NB4 (cell line): ENCODE measurements at places on chromosomes 3 and 15.
A peak's percentile ranks its signal among the peaks of the same experiment; 100 is the strongest.

DNA sequence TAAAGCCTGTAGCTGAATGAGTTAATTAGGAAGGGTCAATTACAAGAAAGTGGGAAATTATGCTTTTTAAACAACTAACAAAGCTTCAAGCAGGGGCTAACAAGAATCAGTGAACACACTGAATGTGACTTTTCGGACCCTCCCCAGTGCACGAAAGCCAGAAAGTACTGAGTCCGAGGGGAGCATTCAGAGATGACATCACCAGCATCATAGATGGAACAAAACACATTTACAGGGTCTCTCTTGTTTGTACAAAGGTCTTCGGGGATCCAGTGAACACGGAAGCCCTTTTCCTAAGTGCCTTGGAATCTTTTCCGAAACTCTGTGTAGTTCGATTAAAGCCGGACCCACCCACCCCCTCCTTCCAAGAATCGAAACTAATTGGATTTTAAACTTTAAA lies 829 bp downstream of the DCP1A start:
- DNase-seq, result peak; percentile 26

DNA sequence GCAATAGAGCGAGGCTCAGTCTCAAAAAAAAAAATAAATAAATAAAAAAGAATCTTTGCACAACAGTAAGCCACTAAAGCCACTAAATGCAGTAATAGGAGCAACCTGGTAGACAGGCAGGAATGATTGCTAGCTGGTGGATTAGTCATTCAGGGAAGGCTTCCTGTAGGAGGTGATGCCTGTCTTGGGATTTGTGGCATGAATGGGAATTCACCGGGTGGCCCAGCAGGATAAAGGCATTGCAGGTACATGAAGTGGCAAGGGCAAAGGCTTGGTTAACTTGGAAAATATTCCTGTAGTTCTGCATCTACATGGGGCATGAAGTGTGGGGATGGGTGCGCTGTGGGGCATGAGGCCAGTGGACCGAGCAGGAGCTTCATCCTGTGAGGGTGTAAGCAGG lies 94.5 kb downstream of the IQSEC1 start:
- no peak for DNase-seq

DNA sequence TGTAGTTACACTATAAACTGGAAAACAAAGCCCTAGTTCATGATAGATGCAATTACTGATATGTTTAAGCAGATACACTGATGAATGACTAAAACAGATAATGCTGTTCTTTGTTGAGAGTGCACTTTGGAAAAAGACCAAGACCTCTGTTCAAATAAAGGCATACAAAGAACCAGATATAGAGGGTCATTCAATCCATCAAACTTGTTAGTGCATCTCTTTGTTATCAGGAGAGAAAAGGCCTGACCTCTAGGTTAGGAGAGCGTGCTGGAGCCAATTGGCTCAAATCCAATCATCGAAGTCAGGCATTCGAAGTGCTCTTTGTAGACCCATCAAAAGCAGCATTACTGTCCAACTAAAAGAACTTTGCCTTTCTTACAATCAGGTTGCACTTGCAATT lies 124.2 kb downstream of the TFG start:
- no peak for DNase-seq

DNA sequence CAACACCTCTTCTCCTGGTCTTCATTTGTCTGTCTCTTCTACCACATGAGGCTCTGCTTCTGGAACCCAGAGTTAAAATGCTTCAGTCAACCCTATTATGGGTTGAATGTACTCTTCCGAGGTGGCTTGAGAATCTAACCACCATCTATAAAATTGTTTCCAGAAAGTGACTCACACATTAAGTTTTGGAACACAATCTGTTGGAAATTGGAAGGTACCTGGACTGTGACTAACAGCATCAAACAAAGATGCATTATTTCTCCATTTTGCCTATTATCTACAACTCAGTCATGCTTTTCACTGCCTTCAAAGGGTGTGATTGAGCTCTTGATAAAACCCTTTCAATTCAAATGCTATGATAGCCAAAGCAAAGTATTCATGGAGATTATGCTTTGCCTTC lies 499.0 kb upstream of the SEMA6D start:
- DNase-seq, result no peak

GRCh38 chr3:125374501-125374995 lies 577 bp downstream of the ZNF148 start:
- DNase-seq, result peak; percentile 70

GRCh38 chr3:160738048-160738447 lies 18.0 kb upstream of the PPM1L start:
- no peak for DNase-seq

DNA sequence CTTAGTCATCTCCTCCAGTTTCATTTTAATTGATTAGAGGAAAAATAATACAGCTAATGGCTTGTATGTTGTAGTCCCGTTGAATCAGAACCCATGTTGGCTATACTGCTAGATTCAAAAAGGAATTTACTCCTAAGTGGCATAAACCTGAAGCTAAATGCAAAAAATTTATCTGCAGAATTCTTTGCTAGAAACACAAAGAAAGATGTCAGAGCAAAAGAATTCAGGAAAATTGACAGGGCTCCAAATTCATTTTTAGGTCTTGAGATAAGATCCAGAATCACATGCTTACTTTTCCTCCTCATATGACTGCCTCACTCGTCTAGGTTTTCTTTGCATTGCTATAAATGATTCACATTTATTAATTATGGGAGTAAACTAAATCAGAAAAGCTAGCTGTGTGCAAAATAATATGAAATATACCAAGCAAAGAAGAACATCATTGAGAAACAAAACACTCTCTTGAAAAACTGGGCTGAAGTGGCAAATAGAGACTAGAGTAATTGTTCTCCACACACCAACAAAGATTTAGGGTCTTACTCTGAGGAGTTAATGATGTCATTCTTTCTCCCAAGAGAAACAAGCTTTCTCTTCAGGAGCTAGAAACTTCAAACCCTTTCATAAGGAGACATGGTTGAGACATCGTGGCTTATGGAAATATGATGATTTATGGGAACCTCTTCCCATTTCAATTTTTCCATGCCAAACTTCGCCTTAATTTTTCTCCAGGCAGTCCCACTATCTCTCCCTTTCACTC lies 94.8 kb upstream of the FEZF2 start:
- DNase-seq, result no peak

DNA sequence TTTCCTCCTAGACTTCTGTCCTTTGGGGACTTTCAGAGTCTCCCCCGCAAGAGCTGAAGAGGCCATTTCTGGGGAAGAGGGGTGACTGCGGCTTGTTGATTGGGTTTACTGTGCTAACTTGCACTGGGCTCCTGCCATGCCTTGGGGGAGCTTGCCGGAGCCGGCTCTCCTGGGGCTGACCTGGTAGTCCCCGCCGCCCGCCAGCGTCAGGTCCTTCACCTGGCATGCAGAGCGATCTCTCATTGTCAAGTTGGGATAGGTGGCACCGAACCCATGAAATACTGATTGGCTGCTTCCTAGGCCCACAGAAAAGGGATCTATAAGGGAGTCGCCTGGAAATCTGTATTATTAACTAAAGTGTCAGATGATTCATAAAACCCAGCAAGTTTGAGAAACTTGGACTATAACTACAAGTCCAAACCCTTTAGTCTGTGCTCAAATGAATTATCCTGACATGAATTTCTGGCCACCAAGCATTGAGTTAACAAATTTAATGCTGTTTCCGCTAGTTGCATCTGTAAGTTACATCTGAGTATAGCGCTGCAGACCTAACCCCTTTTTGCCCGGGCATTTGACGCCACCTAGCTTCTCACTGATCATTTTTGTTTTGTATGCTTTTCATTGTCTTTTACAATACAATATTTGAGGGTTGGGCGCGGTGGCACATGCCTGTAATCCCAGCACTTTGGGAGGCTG lies 607 bp upstream of the IMP3 start:
- DNase-seq, result peak; percentile 90

GRCh38 chr3:187974871-187975271 lies 179.1 kb upstream of the LPP start:
- no peak for DNase-seq

DNA sequence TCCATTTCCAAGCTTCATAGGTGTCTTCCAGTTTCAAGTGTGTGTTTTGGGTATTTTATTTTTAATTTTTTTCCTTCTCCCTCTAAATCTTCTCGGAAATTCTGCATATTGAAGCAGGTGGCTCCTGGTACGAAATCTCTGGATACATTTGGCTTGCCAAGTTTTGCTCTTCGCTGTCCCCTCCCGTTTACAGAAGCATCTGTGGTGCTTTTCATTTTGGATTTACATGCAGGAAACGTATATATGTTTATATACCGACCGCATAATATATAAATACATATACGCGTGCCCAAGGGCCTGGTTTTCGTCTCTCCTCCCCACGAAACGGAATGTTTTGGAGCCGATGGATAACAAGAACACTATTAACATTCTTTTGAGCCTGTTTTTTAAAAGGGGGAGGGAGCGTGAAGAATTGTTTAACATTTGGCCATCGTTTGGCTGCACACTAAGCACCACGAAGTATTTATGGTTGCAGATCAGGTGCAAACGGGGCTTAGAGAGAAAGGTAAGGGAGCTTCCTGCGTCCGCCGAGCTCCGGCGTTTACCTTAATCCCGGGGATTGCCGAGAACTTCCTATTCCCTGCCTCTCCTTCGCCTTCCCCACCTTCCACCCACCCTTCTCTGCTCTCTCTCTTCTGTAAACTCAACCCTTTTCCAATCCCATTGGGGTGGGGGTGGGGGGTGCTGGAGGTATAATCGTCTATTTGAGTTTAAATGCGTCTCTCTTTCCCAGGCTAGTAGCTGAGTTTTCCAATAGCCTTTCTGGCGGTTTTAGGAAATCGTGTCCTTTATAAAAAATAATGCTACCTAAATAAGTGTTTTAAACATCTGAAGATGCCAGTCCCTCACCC lies 1.1 kb upstream of the NLGN1 start:
- no peak for DNase-seq

DNA sequence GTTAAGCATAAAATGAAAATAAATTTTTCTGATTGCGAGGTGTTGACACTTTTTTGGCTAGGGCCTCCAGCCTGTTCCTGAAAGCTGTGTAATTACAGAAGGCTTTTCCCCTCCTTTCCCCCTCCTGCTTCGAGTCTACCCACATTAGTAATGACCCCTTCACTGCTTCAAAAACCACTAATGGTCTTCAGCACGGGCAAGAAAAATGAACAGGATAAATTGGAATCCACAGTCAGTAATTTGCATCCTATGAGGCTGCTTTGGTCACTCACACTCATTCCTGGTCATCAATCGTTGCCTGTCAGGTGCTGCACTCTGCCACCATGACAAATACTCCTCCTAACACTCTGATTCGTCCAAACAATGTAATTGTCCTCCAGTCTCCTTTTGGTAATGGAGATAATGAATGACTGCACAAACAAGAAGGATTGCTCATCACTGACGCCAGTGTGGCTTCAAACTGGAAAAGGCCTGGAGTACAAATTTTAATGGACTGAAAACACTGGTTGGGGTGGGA lies 148.6 kb downstream of the MEIS2 start:
- no peak for DNase-seq

- no peak for DNase-seq
These were observed 157.3 kb downstream of the WNT5A start for GRCh38 chr3:55329849-55330248.

DNA sequence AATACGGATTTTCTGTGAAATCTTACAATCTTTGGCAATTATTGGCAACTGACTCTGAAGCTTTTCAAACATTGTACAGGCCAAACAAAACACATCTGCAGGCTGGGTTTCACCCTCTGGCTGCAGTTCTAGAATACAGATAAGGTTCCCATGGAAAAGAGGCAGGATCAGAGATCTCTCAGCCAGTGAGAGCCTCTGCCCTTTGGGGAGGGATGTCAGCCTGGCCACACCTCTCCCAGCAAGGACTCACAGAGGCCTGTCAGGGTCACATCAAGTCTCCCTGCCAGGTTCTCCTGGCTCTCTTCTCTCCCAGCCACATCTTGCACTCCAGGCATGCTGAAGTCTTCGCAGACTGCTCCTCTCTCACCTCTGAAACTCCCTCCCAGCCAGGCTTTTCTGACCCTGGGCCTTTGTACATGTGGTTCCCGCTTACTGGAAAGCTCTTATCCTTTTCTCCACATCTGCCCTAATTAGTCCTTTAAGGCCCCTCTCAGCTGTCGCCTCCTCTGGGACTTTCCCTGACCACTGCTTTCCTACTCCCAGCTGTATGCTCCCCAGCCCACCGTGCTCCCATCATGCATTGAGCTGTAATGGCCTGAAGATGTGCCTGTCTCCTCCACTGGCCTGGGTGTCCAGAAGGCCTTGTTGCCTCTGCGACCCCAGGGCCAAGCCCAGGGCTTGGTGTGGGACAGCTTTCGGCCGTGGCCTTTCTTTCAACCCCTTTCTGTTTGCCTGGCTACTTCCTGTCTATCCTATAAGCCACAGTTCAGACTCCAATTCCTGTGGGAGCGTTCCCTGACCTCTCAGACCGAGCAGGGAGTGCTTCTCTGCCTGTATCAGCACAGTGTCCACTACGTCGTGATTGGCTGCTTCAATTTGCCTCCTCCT lies 4.3 kb downstream of the RBP1 start:
- no peak for DNase-seq

GRCh38 chr3:151561878-151562277 lies 101.0 kb upstream of the IGSF10 start:
- no peak for DNase-seq

- DNase-seq, result peak; percentile 62
These were observed 74.6 kb upstream of the SPATA12 start for GRCh38 chr3:56985878-56986277.

DNA sequence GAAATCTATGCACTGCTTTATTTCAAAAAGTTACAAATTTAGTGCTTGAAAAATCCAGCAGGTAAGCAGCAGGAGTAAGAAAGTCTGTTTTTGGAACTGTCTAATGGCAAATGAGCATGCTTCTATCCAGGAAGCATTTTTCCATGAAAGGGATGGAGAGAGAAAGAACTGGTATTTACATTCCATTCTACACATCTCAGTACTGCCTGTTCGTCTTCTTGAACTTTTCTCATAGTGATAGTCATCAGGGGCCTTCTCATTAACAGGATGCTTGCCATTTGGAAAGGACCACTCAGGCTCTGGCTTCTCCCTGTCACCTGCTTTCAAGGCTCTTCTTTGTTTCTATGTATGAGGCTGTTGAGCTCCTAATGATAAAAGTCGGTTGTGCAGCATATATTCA lies 267.3 kb upstream of the IL12A start:
- no peak for DNase-seq

- no peak for DNase-seq
These were observed 1.0 kb upstream of the CCR5 start for GRCh38 chr3:46369675-46370132.

DNA sequence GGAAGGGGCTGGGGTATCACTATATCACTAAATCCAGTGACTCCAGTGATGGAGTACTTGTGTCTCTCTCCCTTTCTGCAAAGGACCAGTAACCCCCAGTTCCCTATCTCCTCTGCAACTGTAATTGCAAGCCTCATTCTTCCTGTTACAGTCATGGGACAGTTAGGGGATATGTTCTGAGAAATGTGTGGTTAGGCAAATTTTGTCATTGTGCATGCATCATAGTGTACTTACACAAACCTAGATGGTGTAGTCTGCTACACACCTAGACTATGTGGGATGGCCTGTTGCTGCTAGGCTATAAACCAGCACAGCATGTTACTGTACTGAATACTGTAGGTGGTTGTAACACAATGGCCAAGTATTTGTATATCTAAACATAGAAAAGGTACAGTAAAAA lies 2.2 kb downstream of the VPS8 start:
- DNase-seq, result peak; percentile 26
